Osteoblast (primary cell): ENCODE measurements at places on chromosomes 2 and 18. TPM values are rescaled to one million over a fixed set of nuclear protein-coding genes. Genes with fewer than 3 reads are reported as not detected.

GRCh38 chr2:162257425-162257824, 14.2 kb upstream of the FAP start:
- no peak for DNase-seq
- H3K27ac ChIP-seq: peak overlapping the region; percentile 93
- H3K36me3 ChIP-seq: no peaks in the 10 kb centered on the region
- H3K4me3 ChIP-seq: no peak overlapping the region

NDC80 gene
- 2.2 and 3.5 TPM in 2 replicates for total RNA-seq

RNF125 gene
- total RNA-seq: under 0.01 and 0.59 TPM in 2 replicates

DNA sequence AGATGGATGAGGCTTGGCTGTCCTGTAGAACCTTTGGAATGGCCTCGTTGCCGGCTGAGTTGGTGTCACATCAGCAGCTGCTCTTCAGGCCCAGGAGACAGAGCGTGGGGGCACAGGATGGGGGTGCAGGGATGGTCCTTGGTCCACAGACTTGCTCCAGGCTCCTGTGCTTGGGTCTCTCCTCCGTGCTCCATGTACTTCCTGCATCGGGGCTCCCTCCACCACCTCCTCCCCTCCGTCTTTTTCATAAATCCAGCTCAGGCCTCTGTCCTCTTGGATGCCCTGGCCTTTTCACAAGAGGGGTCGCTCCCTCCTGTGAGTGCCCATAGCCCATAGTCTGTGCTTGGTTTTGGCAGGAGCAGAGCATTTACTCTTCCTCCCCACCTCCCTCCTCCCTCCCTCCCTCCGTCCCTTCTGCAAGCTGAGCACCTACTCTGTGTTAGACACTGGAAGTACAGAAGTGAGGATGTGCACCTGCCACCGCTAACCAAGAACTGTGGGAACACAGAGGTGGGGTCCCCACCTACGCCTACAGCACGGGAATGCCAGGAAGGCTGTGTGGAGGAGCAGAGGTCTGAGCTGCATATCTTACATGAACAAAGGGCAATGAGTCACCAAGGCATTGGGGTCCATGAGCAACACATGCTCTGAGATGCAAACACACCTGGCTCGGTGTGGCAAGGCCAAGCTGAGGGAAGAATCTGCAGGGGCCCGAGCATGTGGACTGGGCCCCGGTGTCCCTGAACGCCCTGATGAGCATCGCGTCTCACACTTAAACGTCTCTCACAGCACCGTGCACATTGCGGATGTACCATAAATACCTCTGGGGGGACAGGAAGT, 458.7 kb upstream of the HS6ST1 start:
- H3K4me3 ChIP-seq: no peak overlapping the region
- H3K36me3 ChIP-seq: no peaks in the 10 kb centered on the region
- no peaks in the 10 kb centered on the region for H3K4me1 ChIP-seq
- no peak overlapping the region for H3K27ac ChIP-seq
- no peaks in the 10 kb centered on the region for H3K27me3 ChIP-seq

DNA sequence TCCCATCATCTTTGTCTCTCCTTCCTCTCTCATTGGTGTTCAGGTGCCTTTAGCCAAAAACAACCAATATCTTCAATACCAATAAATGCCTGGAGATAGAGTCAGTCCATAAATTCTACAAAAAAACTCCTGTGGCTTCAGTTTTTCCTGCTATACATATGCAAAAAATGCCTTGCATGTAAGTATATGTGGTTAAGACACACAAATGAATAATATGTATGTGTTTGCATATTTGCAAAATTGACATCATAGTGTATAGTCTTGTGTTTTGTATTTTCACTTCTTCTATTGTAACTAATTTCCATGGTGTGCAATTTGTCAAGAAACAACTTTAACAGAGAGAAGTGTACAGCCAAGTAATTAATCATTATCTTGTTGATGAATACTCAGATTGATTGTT, 115.5 kb downstream of the NYAP2 start:
- H3K4me1 ChIP-seq: no peaks in the 10 kb centered on the region
- H3K27ac ChIP-seq: no peak overlapping the region
- H3K4me3 ChIP-seq: no peak overlapping the region
- no peak for DNase-seq
- H3K27me3 ChIP-seq: no peaks in the 10 kb centered on the region
- no peaks in the 10 kb centered on the region for H3K36me3 ChIP-seq

SLC9A2 gene
- total RNA-seq: under 0.01 TPM in 2 replicates

DNA sequence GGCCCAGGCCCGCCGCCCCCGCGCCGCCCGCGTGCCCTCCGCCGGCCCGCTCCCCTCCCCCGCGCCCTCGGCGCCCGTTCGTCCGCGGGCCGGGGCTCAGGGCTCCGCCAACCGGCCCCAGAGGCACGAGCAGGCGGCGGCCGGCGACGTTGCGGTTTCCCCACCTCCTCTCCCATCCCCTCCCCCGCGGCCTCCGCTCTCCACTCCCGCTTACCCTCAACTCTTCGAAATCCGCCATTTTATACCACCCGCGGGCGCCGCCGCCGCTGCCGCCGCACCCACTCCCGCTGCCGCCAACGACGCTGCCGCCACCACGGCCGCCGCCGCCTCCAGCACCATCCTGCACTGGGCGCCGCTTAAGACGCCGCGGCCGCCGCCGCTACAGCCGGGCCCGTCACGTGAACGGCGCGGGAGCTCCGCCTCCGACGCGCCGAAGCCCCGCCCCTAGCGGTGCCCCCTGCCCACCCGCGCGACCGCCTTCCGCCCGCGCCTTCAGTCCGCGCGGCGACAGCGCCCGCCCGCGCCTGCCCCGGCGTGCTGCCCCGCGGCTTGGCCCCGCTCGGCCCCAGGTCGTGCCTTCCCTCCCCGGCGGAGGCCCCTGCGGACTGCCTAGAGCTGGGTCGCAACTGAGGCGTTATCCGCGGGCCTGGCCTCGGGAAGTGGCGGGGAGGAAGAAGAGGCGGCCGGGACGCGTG, at the start of the genes KATNAL2 and PIAS2:
Gene KATNAL2, plus strand, starts transcription at position 495 of the 695 bp plus-strand sequence. CDS start 29,271 bp downstream, outside the sequence.
Gene PIAS2, minus strand, starts transcription at position 400 of the 695 bp plus-strand sequence. Its CDS starts 162 bp downstream, at position 238.
- no peaks in the 10 kb centered on the region for H3K27me3 ChIP-seq
- H3K36me3 ChIP-seq: no peaks in the 10 kb centered on the region
- peaks cover 3% of the 10 kb centered on the region for H3K4me1 ChIP-seq
- H3K27ac ChIP-seq: peak within 1 kb of the TSS; percentile 60

- no peaks in the 10 kb centered on the region for H3K36me3 ChIP-seq
- H3K4me1 ChIP-seq: no peaks in the 10 kb centered on the region
Measured at GRCh38 chr2:134498654-134499053, 220.1 kb downstream of the TMEM163 start.

SOCS6 gene
- total RNA-seq: 33.6 and 38.7 TPM in 2 replicates

- H3K36me3 ChIP-seq: no peaks in the 10 kb centered on the region
- DNase-seq: no peak
- H3K4me1 ChIP-seq: no peaks in the 10 kb centered on the region
- no peaks in the 10 kb centered on the region for H3K27me3 ChIP-seq
- peak overlapping the region; percentile 97 for H3K27ac ChIP-seq
- H3K4me3 ChIP-seq: peak overlapping the region; percentile 77
Measured at GRCh38 chr2:88016960-88017779, 823 bp upstream of the RNU2-63P start.

GRCh38 chr2:190804182-190804795, 76.3 kb upstream of the GLS start:
- DNase-seq: no peak
- no peak overlapping the region for H3K27ac ChIP-seq
- H3K27me3 ChIP-seq: no peaks in the 10 kb centered on the region
- peaks cover 3% of the 10 kb centered on the region for H3K4me1 ChIP-seq
- H3K36me3 ChIP-seq: no peaks in the 10 kb centered on the region

- peaks cover 27% of the 10 kb centered on the region for H3K4me1 ChIP-seq
- H3K27ac ChIP-seq: no peak overlapping the region
- no peak overlapping the region for H3K4me3 ChIP-seq
- no peaks in the 10 kb centered on the region for H3K27me3 ChIP-seq
- DNase-seq: no peak
Measured at GRCh38 chr2:240371129-240372000, 64.1 kb upstream of the GPC1 start.

GRCh38 chr2:63057249-63058143, 6.9 kb downstream of the OTX1 start:
- H3K27ac ChIP-seq: no peak overlapping the region
- H3K4me1 ChIP-seq: peaks cover 5% of the 10 kb centered on the region
- H3K4me3 ChIP-seq: no peak overlapping the region

FBLN7 gene
- 5.3 and 5.8 TPM in 2 replicates for total RNA-seq

- H3K4me1 ChIP-seq: peaks cover 8% of the 10 kb centered on the region
- H3K27ac ChIP-seq: no peak overlapping the region
Measured at GRCh38 chr2:241279828-241280227, 35.6 kb downstream of the HDLBP start.

DNA sequence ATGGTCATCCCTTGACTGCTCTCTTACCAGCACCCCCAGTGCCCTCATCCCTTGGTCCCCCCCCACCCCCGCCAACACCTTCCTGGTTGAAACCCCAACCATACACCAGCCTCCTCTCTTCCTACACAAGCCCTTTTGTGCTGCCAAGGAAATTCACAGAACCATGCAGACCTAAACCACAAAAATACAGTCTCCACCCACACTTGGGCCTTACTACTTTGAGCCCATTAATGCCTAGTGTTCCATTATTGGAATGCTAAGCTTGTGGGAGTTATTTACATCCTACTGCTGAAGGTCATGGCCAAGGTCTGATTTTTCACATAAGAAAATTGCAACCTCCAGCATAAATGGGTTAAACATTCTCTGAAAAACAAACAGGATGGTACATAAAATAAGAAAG, 4.1 kb upstream of the CRACDL start:
- no peaks in the 10 kb centered on the region for H3K36me3 ChIP-seq
- DNase-seq: no peak
- H3K4me1 ChIP-seq: no peaks in the 10 kb centered on the region
- H3K27ac ChIP-seq: no peak overlapping the region
- H3K27me3 ChIP-seq: peaks cover 40% of the 10 kb centered on the region

GRCh38 chr2:143431316-143431715, 302.1 kb downstream of the ARHGAP15 start:
- DNase-seq: no peak
- H3K4me3 ChIP-seq: no peak overlapping the region
- H3K27ac ChIP-seq: no peak overlapping the region
- no peaks in the 10 kb centered on the region for H3K36me3 ChIP-seq
- H3K27me3 ChIP-seq: no peaks in the 10 kb centered on the region

DNA sequence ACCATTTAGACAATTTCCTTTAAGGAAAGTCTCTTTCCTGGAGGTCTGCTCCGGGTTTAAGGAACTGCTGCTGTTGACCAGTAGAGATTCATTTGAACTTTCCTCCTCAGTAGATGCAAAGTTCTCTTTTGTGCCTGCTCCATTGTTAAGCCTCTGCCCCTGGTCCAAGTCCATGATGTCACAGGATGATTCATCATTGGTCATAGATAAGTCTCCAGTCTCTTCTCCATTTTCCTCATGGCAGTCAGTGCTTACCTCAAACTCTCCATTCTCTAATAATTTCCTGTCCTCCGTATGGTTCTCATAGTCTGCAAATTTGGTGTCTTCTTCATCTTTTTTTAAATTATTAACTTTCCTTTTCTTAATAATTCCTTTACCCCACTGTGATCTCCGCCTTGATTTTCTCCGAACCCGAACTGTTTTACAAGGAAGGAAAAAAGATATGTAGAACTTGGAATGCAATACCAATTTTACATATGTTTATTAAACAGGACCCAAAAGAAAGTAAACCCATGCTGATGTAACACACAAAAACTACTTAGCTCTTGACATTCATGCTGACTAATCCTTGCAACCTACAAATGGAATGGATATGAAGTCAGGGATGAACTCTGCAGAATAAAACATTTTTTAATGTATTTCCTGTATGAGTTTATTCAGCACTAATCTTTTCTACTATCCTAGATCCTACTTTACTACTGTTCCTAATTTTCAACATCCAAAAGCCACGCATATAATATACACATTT, 169.1 kb downstream of the ATAD2B start:
- no peak overlapping the region for H3K4me3 ChIP-seq
- peaks cover 14% of the 10 kb centered on the region for H3K4me1 ChIP-seq
- no peak for DNase-seq
- H3K27ac ChIP-seq: peak overlapping the region; percentile 87
- H3K36me3 ChIP-seq: peaks cover 6% of the 10 kb centered on the region

GRCh38 chr2:208195531-208195930, 5.7 kb upstream of the C2orf80 start:
- DNase-seq: no peak
- H3K4me1 ChIP-seq: peaks cover 6% of the 10 kb centered on the region
- no peak overlapping the region for H3K4me3 ChIP-seq
- H3K36me3 ChIP-seq: no peaks in the 10 kb centered on the region
- H3K27me3 ChIP-seq: no peaks in the 10 kb centered on the region
- no peak overlapping the region for H3K27ac ChIP-seq

SEPTIN10 gene
- total RNA-seq: 101 and 107 TPM in 2 replicates

GRCh38 chr2:36489281-36489680, 108.7 kb downstream of the FEZ2 start:
- H3K27me3 ChIP-seq: no peaks in the 10 kb centered on the region
- no peak overlapping the region for H3K4me3 ChIP-seq
- peak; percentile 70 for DNase-seq
- peaks cover 88% of the 10 kb centered on the region for H3K4me1 ChIP-seq
- peaks cover 70% of the 10 kb centered on the region for H3K36me3 ChIP-seq

KCNG2 gene
- total RNA-seq: not detected in 2 replicates

- H3K27me3 ChIP-seq: no peaks in the 10 kb centered on the region
- DNase-seq: no peak
- no peak overlapping the region for H3K27ac ChIP-seq
Measured at GRCh38 chr18:76345901-76346300, 149.1 kb downstream of the ZNF516 start.

- DNase-seq: no peak
- H3K27ac ChIP-seq: no peak overlapping the region
- no peaks in the 10 kb centered on the region for H3K36me3 ChIP-seq
- no peak overlapping the region for H3K4me3 ChIP-seq
- H3K4me1 ChIP-seq: no peaks in the 10 kb centered on the region
Measured at GRCh38 chr2:117085737-117086136, 728.8 kb upstream of the DDX18 start.

DNA sequence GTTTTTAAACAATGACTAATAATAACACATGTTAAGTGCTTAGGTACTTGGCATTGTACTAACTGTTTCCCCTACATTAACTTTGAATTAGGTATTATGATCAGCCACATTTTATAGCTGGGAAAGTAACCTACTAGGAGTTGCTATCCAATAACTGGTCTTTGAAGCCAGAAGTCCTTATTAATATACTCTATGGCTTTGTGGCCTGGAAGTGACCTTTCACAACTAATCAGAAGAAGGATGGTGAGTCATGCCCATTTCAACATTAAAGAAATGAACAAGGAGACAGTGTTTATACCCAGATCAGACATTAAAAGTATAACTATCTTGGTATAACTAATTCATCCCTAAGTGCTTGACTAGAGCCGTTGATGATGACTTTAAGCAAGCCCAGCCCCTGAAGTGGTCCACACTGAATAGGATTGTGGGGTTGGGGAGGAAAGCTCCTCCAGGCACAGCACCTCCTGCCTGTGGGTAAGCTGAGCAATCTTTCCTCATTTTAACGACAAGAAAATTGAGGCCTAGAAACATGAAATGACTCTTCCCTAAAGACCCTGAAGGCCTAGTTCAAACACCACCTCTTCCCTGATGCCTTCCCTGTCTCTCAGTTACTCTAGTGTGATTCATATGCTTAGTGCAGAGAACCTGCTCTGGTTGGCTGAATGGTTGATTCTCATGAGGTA, 71.6 kb upstream of the RFX8 start:
- H3K27ac ChIP-seq: no peak overlapping the region
- no peak for DNase-seq
- H3K4me3 ChIP-seq: no peak overlapping the region

OSR1 gene
- total RNA-seq: 15.2 and 20.9 TPM in 2 replicates

GRCh38 chr2:132824716-132825115, 154.7 kb upstream of the LYPD1 start:
- H3K4me3 ChIP-seq: no peak overlapping the region
- H3K4me1 ChIP-seq: no peaks in the 10 kb centered on the region
- no peaks in the 10 kb centered on the region for H3K36me3 ChIP-seq
- DNase-seq: no peak
- H3K27ac ChIP-seq: no peak overlapping the region
